ENCODE measurements at places on chromosomes 5 and 9. TPM values are rescaled to one million over a fixed set of nuclear protein-coding genes. Genes with fewer than 3 reads are reported as not detected.

GRCh38 chr5:44536650-44537260 is 147.5 kb upstream of the FGF10 start:
- DNase-seq = no peak

- no peak for DNase-seq
Measured at GRCh38 chr5:61624553-61625136, 292.6 kb downstream of the ZSWIM6 start.

GRCh38 chr9:27181381-27181780 is 72.4 kb downstream of the TEK start:
- no peak for DNase-seq

DNA sequence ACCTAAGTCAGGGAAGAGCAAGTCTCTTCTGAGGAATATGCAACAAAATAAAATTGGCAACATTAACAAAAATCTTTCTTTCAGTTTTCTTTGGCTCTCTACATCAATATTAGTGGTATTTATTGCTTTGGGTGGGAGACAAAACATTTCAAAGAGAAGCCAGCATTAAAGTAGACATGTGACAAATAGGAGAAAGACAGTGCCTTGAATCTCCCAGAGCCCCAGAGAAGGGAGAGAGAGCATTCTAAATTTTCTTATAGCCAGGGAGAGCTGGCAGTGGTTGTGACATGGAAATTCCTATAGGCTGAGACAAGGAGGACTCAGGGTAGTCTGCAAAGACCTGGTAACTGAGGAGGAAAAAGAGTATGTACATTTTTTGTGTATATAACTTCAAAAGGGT is 79.4 kb upstream of the NREP start:
- DNase-seq = no peak

DNA sequence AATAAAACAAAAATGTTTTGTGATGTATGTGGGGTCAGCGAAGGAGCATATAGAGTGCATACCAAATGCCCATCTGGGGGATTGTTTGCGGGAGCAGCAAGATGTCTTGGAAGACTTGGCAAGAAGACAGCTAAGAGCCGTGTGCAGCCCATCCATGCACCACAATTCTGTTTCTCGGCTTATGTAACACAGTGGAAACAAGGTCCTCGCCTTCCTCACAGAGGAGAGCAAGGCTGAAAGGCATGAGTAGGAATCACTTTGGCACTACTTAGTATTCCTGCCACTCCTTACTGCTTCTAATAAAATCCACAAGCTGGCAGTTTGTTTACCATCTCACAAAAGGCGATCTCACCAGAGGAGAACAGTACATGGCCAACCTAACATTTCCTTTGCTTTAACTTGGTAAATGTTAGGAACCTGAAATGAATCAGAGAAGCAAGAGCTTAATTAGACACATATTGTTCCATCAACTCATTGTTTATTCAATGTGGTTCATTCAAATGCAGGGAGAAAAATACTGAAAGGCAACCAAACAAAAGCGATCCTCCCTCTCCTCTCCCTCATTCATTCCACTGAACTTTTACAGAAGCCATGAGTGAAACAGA is 648.1 kb downstream of the ACTL7B start:
- no peak for DNase-seq

GRCh38 chr9:33142535-33142934 is 24.6 kb downstream of the B4GALT1 start:
- no peak for DNase-seq

DNA sequence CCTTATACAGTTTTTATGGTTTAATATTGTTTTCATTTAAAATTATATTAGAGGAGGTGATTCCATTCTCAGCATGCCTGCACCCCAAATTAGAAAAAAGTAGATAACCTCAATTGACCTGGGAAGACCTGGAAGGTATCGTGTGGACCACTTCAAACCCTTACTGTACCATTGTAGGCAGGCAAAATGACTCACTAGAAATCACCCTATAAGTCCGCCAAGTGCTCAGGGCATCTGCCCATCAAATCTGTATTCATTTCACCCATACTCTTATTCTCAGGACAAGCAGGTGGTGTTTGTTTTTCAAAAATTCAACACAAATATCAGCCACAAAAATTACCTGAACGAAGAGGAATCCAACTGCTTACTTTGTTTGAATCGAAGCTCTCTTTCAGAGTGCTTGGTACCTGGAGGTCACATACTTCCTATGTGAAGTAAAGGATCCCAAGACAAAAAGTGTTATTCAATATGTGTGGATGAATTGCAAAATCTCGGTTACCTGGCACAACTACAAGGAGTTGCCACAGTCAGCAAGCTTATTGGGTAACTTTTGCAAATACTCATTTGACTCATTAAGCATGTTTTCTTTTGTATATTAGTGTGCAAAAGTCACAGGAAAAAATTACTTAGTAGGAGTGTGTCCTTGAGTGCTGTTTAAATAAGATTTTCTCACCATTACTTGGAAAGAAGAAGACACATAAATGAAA is 216.2 kb downstream of the ENC1 start:
- no peak for DNase-seq

DNA sequence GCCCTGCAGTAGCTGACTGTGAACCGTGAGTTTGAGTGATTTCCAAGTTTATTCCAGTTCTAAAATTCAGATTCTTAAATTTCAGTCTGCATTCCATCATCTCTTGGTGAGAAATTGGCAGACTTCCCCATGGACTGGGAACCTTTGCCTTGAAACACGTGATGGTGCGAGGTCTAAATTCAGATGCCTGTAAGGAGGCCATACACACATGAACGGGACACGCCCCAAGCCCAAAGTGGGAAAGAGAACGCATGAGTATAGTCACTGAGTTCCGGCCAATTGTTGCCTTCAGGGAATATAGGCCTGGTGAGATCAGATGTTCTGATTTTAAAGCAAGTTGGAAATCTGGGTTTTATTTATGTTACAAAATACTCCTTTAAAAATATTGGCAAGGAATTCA is 1084.4 kb upstream of the WWC1 start:
- DNase-seq = no peak

- no peak for DNase-seq
Measured at GRCh38 chr9:86550401-86550800, 196.2 kb upstream of the TUT7 start.

DNA sequence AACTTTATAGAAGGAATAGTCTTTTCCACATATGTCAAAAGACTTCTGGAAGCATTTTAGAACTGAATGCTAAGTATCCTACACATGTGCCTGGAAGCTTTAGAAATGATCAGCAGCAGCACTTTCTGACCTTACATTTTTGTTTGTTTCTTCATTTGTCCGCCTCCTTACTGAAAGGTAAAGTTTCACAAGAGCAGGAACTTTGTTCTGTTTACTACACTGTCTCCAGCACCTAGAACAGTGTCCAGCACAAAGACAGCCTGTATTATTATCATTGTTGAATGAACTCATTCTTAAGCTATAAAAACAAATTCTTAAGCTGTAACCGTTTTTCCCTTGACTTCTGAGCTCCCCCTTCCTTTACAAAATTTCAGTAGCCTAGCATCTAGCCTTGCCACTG is 14.8 kb downstream of the PIP5K1B start:
- DNase-seq = no peak

DNA sequence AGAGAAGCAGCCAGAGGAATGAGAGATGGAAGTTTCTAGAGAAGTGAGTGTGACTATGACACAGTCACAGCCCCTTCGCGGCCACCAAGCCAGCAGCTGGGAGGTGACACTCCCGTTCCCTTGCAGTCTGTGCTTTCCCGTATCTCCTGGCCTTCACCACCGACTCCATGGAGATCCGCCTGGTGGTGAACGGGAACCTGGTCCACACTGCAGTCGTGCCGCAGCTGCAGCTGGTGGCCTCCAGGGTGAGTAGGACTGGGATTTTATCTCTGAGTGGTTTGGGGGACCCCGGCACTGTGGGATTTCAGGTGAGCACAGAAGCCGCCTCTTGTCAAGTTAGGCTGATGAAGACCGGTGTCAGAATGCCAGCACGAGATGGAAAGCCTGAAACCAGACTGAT is 12.1 kb upstream of the SLC2A8 start:
- DNase-seq = no peak

- DNase-seq = no peak
Measured at GRCh38 chr9:34145165-34145564, 18.7 kb upstream of the DCAF12 start.

DNA sequence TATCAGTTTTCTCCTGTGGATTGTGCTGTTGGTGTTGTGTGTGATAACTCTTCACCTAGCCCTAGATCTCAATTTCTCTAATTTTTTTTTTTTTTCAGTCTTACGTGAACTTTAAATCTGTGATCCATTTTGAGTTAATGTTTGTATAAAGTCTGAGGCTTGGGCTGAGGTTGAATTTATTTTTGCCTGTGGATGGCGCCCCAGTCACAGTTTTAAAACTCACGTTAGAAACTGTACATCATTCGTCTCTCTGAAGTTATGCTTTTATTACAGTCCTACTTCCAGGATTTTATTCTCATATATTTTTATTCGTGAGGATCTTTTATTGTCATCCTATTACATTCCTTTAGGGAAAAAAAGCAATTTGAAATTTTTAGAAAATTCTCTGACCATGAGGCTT is 103.1 kb downstream of the EHMT1 start:
- no peak for DNase-seq

GRCh38 chr9:77750981-77751340 is 102.8 kb upstream of the GNA14 start:
- DNase-seq = no peak

- DNase-seq = no peak
Measured at GRCh38 chr9:104923289-104923688, 4.7 kb downstream of the ABCA1 start.

GRCh38 chr9:133203506-133204075 is 5.5 kb downstream of the OBP2B start:
- no peak for DNase-seq

DNA sequence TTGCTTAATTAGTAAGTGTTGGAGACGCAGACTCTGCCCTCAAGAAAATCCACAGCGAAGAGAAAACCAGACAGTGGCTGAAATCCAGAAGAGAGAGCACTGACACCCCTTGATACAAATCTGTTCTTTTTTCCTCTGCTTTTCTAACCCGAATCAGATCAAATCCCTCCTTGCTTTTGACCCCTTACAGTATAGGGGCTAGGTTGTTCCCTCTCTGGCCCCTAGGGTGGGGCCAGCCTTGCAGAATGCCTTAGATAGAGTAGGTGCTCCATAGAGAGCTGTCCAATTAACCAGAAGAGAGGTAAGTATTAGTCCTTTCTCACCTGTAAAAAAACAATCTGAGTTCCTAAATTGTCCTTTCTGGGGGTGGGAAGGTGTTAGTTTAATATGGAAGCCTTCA is 10.1 kb downstream of the C1QTNF2 start:
- DNase-seq = no peak

DNA sequence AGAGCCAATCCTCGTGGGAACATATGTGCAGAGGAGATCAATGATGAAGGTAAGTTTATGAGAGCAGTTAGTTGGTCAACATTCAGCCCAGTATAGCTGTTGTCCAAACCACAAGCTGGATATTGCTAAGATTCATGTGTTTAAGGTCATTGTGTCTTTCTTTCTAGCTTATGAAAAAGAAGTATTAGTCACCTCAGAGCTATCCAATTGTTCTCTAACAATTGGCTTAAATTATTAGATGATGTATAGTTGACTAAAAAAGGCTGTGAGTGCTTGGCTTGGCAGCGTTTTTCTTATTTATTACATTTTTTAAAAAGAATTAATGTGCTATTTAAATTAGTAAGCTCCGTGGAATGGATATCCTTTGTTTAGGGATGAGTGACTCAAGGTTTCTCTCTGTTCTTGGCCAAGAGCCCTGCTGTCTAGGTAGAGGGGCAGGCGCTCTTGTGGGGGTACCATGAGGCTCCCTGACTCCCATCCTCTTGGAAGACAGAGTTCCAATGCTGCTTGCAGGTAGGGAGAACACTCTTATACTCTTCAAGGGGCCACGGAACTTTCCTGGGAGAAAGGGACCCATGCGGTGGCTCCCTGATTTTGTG is 487.4 kb downstream of the IRX1 start:
- no peak for DNase-seq

GRCh38 chr9:115522912-115523311 is 405.0 kb upstream of the TNC start:
- no peak for DNase-seq

- no peak for DNase-seq
Measured at GRCh38 chr5:163305655-163306054, 131.7 kb upstream of the CCNG1 start.

GRCh38 chr5:44942524-44943001 is 133.8 kb downstream of the MRPS30 start:
- DNase-seq = no peak

GRCh38 chr5:16593013-16593412 is 23.8 kb downstream of the RETREG1 start:
- no peak for DNase-seq

- no peak for DNase-seq
Measured at GRCh38 chr9:95242613-95243012, 74.9 kb downstream of the FANCC start.

- peak; percentile 65 for DNase-seq
Measured at GRCh38 chr9:131799177-131799823, 59.4 kb upstream of the RAPGEF1 start.

- no peak for DNase-seq
Measured at GRCh38 chr5:52692606-52693005, 95.1 kb upstream of the ITGA1 start.

GRCh38 chr9:128937310-128938165 is 9.9 kb downstream of the DOLK start:
- DNase-seq = no peak

DNA sequence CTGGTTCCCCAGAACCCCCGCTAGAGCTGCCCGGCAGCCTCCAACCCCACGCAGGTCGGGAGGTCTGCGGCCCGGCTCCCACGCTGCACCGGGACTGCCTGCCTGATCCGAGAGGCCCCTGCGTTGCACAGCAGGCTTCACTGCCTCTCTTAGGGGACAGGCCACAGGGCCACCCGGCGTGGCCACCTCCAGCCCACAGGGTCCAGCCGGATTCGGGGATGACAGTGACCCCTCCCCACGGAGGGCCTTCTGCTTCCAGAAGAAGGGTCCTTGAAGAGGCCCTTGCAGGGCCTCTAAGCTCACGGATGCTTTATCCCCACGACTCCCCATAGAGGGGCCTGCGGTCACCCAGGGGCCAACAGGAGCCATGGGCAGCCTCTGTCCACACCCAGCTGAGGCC is 66.1 kb upstream of the PPP1R26 start:
- DNase-seq = no peak

DNA sequence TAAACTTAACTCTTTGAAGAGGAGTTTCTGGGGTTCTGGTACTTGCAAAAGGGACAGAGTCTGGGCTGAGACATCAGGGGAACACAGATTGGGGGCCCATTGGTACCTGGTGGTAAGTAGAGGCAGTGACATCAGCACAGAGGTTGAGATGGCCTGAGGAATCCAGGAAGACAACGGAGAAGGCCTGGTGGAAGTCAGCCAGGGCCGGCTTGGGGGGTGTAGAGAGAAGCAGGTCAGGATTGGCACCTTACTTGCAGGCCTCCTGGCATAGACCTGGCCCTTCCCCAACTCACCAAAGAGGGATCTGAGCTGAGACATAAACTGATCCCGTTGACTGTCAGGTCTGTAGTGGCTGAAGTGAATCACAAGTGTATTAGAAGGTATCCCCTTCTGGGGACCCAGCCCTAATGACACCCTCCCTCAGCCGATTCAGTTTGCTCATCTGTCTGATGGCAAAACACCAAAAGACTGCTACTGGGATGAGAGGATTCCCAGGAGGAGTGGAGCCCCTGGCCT is 5.5 kb downstream of the NOL6 start:
- peak; percentile 15 for DNase-seq

CNTFR gene
- total RNA-seq = 7.8 TPM

QRFP gene
- total RNA-seq = not detected

SLC34A3 gene
- total RNA-seq = not detected

PPP2R2B gene
- 0.19 TPM for total RNA-seq

PCDHGB1 gene
- 7.8 TPM for total RNA-seq

PCDHB12 gene
- total RNA-seq = 1.0 TPM

SCGB3A2 gene
- not detected for total RNA-seq

PRLR gene
- 0.86 TPM for total RNA-seq

ENHO gene
- total RNA-seq = 0.48 TPM

AFAP1L1 gene
- 42.2 TPM for total RNA-seq

F2RL2 gene
- total RNA-seq = 0.13 TPM

DCTN3 gene
- 129 TPM for total RNA-seq

ARL14EPL gene
- not detected for total RNA-seq
